ENCODE measurements at places on chromosomes 5 and 9.

GRCh38 chr5:16727755-16728325 lies 111.0 kb upstream of the RETREG1 start:
- DNase-seq, result no peak

GRCh38 chr5:45779874-45780671 lies 83.9 kb upstream of the HCN1 start:
- no peak for DNase-seq

GRCh38 chr9:133251773-133252172 lies 23.2 kb downstream of the ABO start:
- DNase-seq, result no peak

DNA sequence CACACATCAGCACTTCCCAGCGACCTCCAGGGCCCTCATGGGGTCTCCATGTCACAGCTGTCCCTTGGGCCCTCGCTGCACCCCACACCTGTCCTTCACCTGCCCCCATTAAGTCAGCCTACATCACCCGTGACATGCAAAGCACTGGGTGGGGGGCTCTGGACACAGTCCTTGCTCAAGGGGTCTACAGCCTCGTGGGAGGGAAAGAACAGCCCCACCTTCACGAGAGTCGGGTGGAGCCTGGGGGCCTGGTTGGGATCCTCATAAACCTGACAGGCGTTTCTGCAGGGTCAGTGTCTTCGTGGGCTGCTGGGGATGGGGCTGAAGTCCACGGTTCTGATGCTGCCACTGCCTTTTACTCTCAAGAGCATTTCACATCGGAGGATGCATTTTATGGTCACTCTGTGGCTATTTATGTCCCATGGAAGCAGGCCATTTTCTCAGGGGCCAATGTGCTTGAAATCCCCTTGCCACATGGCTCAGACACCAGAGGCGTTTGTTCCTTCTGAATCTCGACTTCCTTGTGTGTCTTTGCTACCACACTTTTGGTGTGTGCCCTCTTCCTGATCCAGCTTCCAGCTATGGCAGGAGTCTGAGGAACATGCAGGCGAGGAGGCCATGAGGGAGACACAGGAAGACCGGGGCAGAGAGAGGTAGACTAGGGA lies at the start of gene OR2V1:
Gene OR2V1, minus strand, starts transcription at position 338 of the 665 bp plus-strand sequence. CDS start 5,865 bp downstream, outside the sequence.
- no peak for DNase-seq

- no peak for DNase-seq
These were observed 48.1 kb downstream of the SPIN1 start for GRCh38 chr9:88436379-88436778.

DNA sequence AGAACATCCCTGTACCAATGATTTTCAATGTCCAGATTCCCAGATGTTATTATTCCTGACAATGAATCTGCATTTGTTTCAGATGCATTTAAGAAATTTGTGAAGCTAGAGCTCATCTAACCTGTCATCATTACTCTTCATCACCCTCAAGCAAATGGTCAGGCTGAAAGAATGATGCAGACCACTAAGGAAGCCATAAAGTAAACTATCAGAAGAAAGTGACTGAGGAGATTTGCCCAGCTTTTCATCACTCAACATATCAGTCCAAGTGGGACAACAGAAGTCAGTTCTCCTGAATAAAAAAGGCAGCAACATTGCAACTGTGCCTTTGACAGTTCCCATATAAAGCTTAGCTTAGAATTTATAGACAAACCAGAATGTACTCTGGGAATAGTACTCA lies 419.9 kb downstream of the PDE4D start:
- DNase-seq, result no peak

GRCh38 chr9:127380479-127380878 lies 16.5 kb upstream of the SLC2A8 start:
- DNase-seq, result no peak

DNA sequence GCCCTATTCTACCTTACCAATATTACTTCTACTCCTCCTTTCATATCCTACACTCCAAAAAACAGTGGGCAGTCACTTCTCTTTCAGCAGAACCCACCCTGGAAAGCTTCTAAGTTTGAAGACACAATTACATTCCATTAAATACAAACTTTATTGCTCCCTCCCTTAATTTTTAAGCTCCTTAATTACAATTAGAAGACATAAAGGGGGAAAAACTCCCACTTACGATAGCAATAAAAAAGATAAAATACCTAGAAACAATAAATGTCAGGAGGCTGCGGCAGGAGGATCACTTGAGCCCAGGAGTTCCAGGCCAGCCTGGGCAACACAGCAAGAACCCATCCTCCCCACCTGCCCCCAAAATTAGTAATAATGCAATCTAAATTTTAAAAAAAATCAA lies 9.6 kb downstream of the RNF145 start:
- no peak for DNase-seq

DNA sequence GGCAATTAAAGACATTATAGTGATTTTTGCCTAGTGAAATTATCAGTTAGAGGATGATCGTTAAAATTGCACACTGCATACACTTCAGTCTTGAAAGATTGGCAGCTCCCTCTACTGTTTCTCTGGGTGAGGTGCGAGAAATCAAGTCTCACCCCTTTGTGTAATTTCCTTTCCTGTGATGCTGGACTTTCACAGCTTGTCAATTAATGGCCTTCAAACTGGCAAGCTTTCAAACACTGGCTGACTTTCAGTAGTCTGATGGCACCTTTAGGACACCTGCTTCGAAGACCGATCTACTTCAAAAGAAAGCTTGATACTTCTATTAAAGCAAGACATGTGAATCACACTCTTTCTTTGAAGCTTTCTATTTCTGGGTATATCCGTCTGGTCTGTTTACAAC lies 706.7 kb upstream of the PTPRD start:
- no peak for DNase-seq

- DNase-seq, result no peak
These were observed 3.9 kb downstream of the S1PR3 start for GRCh38 chr9:88995200-88995577.

GRCh38 chr5:173498286-173498685 lies 118.2 kb downstream of the BOD1 start:
- no peak for DNase-seq

GRCh38 chr9:113953531-113953930 lies 77.4 kb downstream of the ZNF618 start:
- DNase-seq, result no peak

GRCh38 chr9:100567856-100568255 lies 10.0 kb upstream of the CAVIN4 start:
- no peak for DNase-seq

DNA sequence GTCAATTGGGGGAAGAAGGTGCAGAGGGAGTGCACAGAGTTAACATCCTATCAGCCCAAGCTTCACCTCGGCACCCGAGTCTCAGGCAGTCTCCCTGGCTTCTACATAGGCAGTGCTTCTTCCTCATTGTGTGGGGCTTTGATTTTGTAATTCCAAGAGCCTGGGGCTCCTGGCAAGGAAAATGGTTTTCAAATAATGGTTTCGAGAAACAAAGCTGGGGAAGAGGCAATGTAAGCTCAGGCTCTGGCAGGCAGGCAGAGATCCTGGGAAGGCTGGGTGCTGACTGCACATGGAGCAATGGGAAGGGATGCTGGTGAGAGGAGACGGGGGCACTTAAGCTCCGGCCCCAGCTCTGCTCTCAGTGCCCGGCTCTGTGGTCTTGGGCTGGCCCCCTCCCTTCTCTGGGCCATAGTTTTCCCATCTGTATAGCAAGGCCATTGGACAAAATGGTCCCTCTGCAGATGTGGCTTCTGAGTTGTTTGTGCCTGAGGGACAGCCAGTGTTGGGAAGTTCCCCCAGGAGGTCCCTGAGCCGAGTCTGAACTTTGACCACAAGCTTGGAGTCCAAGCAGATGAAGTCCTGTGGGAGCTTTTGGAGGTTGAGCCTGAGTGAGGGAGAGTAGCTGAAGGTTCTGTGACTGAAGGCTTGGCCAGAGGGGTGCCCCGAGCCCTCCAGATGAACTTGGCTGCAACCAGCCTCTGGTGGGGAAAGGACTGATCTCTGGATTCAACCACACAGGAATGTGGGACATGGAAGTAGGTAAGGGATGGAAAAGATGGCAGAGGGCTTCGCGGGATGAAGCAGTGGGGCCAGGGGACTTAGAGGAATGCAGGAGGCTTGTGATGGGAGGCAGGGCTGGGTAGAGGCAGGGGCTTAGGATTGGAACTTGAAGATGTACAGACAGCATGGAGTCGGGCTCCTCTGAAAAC lies 28.5 kb upstream of the IL17B start:
- DNase-seq, result no peak

GRCh38 chr5:171623551-171624097 lies 162.0 kb upstream of the SMIM23 start:
- DNase-seq, result no peak

GRCh38 chr9:13552606-13553215 lies 273.2 kb upstream of the MPDZ start:
- no peak for DNase-seq

DNA sequence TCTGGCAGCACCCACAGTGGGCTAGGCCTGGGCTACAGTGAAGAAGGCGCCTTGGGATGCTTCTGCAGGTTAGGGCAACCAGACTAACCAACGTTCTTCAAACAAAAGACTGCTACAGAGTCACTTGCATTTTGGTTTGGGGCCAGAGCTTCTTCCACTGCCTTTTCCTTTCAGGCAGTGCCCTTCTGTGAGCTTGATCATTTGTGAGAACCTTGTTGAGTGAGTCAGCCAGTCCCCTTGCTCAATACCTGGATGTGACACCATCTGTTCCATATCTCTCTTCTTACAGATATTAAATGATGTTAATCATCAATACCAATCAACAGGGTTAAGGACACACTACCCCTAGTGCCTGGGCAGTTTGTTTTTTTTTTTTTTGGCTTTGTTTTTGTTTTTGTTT lies 46.5 kb upstream of the VDAC1 start:
- DNase-seq, result no peak

DNA sequence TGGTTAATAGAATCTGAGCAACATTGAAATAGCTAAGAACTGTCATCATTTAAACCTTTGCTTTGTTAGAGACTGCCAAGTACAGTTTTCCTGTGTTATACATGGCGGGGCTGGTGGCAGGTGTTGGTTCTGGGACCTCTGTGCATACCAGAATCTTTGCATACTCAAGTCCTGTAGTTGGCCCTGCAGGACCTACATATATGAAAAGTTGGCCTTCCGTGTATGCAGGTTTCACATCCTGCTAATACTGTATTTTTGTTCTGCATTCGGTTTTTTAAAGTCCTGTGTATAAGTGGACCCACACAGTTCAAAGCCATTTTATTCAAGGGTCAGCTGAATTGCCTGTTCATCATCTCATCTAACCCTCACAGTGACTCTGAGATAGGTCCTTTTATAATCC lies 36.4 kb downstream of the LARP1 start:
- DNase-seq, result no peak

GRCh38 chr5:88452820-88453219 lies 184.2 kb upstream of the TMEM161B start:
- DNase-seq, result no peak

DNA sequence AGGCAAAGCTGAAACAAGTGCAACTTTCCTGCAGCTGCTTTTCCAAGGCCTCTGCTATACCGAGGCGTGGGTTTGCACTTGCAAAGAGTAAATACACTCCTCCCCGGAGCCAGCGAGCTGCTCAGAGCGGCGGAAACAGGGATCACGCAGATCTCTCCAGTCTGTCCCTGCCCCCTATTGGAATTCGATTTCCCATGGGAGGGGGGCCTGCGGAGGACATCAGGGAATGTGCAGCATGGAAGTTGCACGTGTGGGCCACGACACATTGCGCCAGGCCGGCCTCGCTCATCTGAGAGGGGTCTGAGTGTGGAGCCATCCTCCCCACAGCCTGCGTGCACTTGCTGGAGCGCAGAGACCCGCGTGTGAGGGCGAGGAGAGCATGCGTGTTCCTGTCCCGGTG lies 104.3 kb upstream of the PHYKPL start:
- DNase-seq, result no peak
